ENCODE measurements at places on chromosomes 4 and X.

- no peak for DNase-seq
Measured at GRCh38 chrX:38409289-38409688, 56.9 kb downstream of the OTC start.

DNA sequence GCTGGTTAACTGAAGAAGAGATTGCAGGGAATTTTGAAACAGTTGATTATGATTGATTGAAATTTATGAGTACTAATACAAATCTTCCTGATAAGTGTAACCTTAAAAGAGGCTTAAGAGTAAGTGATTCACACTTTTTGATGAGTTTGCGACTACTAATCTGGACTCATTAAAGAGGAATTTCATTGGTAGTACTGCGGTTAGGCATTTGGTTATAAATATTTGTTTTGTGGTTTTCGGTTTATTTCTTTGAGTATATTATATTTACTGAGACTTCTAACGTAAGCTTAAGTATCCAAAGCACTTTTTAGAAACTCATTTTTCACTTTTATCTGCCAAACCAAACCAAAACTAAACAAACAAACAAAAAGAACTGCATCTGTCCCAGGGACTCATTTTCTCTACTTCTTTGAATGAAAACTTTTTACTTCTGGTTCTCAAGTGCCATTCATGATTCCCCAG is 20.7 kb downstream of the SLIT2 start:
- DNase-seq: no peak

GRCh38 chrX:115968436-115969252 is 201.9 kb upstream of the AGTR2 start:
- no peak for DNase-seq

DNA sequence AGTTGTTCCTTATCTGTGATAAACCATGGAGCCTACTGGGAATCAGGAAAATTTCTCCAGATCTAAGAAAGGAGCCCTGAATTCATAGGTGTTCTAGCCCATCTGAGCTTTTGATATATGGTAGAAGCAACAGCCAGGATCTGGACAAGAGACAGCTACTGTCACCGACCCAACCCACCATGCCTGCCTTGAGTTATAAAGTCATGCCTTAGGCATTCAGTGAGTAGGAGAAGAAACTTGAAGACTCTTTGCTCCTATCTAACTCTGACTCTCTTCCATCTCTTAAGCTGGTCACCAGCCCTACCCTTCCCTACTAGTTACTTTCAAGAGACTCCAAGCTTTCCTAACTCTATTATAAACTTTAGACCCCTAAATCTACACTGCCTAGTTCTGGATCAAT is 83.9 kb upstream of the FAM9B start:
- DNase-seq: no peak

DNA sequence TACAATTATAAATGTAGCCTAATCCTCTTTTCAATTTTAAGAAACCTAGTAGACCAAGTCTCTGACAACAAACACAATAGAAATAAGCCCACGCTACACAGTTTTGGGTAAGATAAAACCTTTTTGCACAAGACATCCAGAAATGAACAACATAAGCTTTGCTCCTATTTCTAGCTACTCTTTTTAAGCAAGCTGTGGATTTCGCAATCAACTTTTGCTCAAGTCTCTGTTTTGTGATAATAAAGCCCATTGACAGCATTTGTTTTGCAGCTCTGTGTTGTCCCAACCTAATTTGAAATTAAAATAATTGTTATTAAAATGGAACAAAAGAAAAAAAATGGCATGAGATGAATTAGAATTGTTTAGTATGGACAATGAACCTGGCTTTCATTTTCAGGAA is 287.9 kb upstream of the PUDP start:
- no peak for DNase-seq

All from stimulated activated CD4-positive, alpha-beta T cell treated with anti-CD3 and anti-CD28 coated beads, Interleukin-1b, Interleukin-23, amount 100 ng/mL, for 48 hours (primary cell).